ENCODE measurements at places on chromosomes 2 and 18.
A peak's percentile ranks its signal among the peaks of the same experiment; 100 is the strongest.

- DNase-seq, result no peak
Measured at GRCh38 chr2:3265471-3265870, 112.1 kb downstream of the EIPR1 start.

DNA sequence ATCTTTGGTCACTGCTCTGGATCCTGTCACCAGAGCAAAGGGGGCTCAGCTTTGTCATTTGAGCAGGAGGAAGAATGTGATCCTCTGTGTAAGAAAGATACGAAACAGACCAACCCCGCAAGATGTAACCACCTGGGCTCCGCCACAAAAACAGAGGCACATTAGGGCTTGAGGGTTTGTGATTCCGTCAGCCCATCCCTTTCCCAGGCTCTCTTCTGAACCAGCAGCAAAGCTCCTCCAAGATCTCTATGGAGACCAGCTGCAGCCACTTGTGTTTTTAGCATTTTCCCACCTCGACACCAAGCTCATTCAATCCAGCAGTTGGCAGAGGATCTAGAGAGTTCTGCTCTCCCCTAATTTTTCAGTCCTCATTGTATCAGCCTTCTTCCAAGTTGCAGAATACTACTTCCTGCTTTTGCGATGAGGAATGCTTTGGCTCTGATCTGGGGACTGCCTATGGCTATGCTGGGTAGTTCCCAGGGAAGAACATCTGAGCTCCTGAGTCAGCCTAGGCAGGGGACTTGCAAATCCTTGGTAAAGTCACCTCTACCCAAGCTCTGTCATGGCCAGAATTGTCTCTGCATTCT lies 139.6 kb upstream of the RAB12 start:
- DNase-seq, result peak; percentile 42

DNA sequence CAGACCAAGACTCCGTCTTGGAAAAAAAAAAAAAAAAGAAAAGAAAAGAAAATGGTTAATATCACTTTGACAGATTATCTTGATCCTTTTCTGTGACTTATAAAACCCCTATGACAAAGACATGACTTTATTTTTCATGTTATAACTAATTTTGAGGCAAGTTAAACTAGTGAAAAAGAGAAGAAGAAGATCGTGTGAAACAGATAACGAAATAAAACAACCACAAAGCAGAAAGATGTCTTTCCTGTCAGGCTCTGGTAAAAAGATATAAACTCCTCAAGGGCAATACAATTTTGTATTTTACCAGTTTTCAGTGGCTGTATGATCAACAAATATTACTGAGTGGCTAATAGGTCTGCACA lies 13.4 kb upstream of the RBMS1 start:
- DNase-seq, result no peak

DNA sequence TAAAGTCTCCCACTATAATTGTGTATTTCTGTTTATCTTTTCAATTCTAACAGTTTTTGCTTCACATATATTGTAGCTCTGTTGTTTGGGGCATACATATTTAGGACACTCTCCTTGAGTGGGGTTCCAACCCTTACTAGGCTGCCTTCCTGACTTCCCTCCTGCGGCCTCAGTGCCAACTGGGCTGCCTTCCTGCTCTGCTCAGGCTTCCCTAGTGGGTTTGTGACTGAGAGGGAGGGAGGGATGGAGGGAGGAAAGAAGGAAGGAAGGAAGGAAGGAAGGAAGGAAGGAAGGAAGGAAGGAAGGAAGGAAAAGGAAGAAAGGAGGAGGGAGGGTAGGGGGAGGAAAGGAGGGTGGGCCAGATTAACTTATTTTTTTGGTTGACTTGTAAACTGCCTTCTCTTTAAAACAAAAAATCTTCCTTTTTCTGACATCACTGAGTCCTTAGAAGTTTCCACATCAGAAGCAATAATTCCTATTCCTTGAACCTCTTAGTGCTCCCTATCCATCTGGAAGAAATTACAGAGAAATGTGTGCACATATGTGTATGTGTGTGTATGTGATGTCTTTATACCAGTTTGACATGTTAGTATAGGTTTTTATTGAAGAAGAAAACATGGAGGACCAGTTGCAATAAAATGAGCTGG lies 145.4 kb upstream of the PGAP1 start:
- no peak for DNase-seq

GRCh38 chr2:96342085-96342484 lies 6.5 kb downstream of the NCAPH start:
- peak; percentile 94 for DNase-seq

DNA sequence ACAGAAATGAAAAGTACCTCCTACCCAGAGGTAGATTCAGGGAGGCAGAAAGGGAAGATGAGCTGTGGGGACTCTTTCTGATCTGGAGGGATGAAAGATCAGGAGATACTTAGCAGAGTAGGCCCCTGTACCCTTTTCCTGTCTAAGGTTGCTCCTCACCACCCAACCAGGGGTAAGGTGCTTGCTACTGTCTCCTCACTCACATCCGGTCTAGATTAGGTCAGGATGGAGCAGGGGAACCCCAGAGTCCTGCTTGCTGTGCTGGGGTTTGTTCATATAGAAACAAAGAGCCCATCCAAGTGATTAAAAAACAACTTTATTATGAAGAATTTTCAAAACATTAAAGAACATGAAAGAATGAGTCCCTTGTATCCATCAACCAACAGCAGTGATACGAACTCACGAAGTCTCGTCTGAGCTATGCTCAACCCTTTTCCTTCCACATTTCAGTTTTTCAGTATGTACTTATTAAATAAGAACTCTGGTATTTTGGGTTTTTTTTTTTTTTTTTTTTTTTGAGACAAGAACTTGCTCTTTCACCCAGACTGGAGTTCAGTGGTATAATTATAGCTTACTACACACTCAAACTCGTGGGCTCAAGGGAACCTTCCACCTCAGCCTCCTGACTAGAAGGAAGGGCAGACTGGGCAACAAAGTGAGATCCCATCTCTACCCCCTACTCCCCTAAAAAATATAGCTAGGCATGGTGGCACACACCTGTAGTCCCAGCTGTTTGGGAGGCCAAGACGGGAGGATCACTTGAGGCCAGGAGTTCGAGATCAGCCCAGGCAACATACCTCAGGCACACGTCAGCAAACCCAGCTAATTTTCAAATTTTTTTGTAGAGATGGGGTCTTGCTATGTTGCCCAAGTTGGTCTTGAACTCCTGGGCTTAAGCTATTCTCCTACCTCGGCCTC lies 28.5 kb upstream of the MCFD2 start:
- peak; percentile 54 for DNase-seq

- DNase-seq, result no peak
Measured at GRCh38 chr2:237603049-237603717, 12.6 kb upstream of the RAB17 start.

- DNase-seq, result peak; percentile 85
Measured at GRCh38 chr2:100957996-100958653, 44.0 kb upstream of the RPL31 start.

GRCh38 chr2:224308272-224308911 lies 93.5 kb downstream of the FAM124B start:
- no peak for DNase-seq

DNA sequence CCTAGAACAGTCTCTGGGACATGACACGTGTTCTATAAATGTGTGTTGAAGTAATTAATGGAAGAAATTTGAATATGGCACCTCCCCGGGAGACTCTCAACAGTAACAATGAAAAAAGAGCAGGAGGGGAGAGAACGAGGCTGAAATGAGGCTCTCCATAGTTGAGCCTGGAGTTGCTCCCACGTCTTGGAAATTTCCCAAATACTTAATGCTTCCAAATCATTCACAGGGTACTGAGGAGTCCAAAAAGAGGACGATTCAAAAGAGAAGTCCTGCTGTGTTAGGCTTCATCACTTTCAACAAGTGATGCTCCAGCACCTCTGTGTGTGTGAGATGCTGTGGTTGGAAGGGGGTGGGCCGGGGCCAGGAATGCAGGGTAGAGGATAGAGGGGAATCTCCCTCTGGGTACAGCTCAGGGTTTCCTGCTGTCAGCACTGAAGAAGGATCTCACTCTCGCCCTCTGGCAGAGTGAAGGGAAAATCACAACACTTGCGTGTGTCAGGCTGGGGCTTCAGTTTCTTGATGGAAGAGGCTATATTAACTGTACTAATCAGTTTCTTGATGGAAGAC lies 18.1 kb upstream of the ZNF407 start:
- DNase-seq, result peak; percentile 20

- no peak for DNase-seq
Measured at GRCh38 chr2:136377423-136378382, 259.8 kb upstream of the CXCR4 start.

GRCh38 chr2:115746151-115746550 lies 1303.7 kb downstream of the DPP10 start:
- no peak for DNase-seq

DNA sequence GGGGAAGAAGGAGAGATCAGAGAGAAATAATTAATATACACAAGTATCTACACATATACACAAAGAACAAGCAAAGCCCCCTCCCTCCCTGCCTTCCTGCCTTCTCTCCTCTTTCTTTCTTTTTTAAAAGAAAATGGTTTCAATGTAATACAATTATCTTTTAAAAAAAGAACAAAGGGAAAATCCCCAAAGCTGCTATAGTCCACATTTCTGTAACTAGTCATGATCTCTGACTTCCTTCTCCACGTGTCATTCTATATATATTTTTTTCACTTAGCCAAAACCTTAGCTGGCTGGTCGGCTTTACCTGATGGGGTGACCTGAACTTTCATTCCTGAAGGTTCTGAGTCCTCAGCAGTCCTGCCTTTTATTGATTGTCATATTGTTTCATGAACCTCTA lies 44.3 kb downstream of the MAP3K20 start:
- DNase-seq, result no peak

- peak; percentile 88 for DNase-seq
Measured at GRCh38 chr2:9699139-9700108, 68.6 kb upstream of the YWHAQ start.

DNA sequence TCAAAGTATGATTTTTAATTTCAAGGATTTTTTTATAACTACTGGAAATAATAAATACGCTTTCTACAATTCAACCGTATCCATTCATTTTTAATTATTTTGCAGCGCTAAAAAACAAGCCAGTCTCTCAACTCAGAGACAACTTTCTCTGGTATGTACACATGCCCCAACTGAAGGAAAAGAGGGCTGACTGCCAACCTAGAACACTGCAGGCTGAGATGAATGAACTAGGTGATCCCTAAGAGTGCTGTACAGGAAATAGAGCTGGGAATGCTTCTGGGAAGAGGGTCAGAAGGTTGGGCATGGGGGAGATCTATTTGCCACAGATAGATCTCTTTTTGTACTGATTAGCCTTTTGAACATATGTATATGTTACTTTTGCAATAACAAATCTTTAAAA lies 460.1 kb downstream of the NR4A2 start:
- peak; percentile 1 for DNase-seq

DNA sequence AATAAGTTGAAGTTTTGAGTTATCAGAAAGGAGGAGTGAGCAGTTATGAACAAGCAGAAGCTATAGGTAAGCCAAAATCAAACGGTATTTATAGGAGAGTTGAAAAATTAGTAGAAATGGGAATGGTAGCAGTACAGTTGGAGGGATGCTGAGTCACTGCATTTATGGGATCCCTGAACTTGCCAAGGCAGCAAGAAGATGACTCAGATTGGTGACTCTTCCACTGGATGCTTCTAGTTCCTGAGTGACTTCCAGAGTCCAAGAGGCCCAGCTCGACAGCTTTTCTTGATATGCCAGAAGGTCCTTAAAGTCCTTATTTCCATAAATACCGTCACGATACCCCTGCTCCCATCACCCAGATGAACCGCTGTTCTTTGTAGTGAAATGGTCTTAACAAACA lies 31.1 kb upstream of the ACTR3 start:
- peak; percentile 72 for DNase-seq

- DNase-seq, result no peak
Measured at GRCh38 chr2:108058576-108059137, 72.3 kb downstream of the SLC5A7 start.

- peak; percentile 89 for DNase-seq
Measured at GRCh38 chr18:6482198-6482977, 67.7 kb upstream of the L3MBTL4 start.

DNA sequence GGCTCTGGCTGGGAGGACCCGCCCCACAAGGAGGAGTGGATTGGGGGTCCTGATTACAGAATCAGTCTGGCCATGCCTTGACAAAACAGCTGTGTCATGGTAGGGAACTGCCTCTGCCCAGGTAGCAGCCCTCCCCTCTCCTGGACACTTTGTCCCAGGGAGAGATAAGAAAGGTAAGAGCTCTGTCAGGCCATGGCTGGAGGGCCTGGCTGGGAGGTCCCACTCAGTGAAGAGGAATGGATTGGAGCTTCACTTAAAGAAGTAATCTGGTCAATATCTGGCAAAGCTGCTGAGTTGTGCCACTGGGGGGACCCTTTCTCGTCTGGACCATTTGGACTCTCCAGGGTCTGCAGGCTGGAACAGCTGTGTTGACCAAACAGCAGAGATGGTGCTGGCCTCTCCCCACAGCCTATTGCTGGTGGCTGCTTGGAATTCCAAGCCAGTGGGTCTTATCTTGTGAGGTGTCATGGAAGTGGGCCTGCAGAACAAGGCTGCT lies 75.4 kb downstream of the EPC2 start:
- DNase-seq, result no peak

- peak; percentile 60 for DNase-seq
Measured at GRCh38 chr2:54634021-54634420, 89.4 kb upstream of the EML6 start.

GRCh38 chr2:27798948-27799645 lies 27.6 kb downstream of the MRPL33 start:
- DNase-seq, result peak; percentile 100

GRCh38 chr2:234422273-234422732 lies 74.6 kb downstream of the ARL4C start:
- DNase-seq, result peak; percentile 94

- DNase-seq, result no peak
Measured at GRCh38 chr2:9144046-9144445, 62.6 kb upstream of the ASAP2 start.

DNA sequence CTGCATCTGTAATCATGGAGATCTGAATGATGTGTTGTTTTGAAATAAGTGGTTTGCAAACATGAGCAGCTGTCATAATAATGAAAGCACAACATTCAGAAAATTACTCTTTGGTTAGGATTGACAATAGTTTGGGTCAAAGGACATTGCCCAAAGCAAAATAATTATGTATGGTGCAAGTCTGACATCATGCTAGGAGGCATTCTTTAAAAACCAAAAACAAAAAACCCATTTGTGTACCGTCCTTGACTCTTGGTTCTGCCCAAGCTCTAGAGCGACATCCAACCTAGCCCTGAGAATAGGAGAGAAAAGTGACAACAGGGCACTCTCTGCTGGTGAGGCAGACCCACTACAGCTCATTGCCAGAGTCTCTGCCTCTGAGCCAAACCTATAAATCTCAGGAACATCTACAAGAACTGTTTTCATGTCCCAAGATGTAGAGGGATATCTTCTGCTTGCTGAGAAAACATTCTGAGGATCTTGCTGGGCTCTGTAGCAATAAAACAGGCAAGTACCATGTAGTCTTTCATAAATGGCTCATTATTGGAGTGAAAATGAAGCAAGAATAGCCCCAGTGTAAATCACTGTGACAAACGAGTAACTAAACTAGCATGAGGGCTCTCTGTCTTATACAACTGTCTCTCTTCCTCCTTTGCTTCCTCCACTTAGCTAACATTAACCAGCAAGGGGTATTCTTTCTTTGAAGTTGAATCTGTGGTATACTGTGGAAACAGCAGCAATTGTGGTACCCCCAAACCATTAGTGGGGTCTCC lies 266.8 kb upstream of the CXCR4 start:
- DNase-seq, result peak; percentile 53

- peak; percentile 30 for DNase-seq
Measured at GRCh38 chr18:64276311-64277090, 127.6 kb upstream of the LINC00305 start.
